ENCODE measurements at places on chromosomes 4 and X.

GRCh38 chr4:18022572-18023050, 1.1 kb upstream of the LCORL start:
- DNase-seq = no peak

GRCh38 chr4:149102765-149103164, 660.6 kb upstream of the NR3C2 start:
- no peak for DNase-seq

- DNase-seq = no peak
Measured at GRCh38 chrX:130025256-130025655, 42.8 kb downstream of the BCORL1 start.

DNA sequence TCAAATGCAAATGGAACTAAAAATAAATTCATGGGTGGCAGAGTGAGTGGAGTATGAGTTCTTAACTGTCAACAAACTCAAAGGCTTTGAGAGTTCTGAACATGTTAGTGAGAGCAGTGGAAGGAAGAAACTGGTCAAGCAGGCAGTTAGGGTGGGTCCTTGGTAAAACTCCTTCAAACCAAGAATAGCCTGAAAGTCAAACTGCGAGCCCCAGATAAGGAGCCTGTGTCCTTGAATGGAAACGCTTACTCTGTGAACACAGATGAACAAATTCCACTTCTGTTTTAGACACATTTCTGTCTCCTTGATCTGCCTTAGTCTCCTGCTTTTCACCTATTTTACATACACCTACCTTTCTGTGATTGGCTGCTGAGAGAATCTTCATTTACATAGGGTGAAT, 129.4 kb upstream of the PCDH18 start:
- no peak for DNase-seq

DNA sequence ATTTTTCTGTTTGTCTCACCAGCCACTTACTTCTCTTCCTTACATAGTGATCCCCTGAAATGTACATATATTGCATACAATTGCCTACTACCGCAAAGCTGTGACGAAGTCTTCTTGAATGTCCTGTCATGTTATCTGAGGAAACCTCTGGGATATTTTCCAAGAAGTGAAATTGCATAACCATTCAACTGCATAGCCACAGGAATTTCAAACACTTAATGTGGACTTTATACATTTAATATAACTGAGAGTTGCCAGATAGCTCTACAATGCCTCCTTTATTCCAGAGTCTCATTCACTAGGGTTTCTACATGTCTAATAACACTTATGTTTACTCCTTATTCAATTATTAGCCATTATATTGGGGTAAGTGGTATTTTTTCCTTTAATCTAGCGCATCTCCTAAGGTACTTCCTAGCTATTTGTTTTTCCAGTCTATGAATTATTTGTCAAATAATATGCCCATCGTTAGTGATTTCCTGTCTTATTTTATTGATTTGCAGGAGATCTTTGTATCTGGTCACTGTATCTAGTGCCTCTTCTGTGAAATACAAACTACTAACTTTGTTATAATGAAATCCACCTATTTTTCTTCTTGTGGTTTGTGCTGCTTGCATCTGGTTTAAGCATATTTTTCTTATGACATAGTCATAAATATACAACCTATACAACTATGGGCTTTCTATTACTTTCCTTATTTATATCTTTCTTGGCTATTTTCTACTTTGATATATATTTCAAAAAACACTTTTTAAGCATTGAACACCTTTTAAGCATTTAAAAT, 69.2 kb upstream of the GRID2 start:
- no peak for DNase-seq

- DNase-seq = no peak
Measured at GRCh38 chrX:143581240-143581639, 54.7 kb downstream of the SLITRK4 start.

DNA sequence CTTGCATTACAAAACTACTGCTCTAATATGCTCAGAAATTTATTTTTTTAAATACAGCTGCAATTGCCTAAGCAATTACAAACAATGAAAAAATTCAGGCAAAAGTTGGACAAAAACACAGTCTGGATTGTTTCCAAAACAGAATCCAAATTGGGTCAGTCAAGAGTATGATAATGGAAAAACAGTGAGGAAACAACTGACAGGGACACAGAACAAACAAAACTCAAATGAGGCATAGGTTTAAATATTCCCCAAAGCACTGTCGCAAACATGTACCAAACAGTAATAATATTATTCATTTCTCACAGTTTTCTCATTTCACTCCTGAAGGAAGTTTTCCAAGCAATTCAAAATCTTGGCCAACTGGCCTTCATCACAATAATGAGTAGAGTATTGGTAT, 386.6 kb downstream of the CENPC start:
- DNase-seq = no peak

DNA sequence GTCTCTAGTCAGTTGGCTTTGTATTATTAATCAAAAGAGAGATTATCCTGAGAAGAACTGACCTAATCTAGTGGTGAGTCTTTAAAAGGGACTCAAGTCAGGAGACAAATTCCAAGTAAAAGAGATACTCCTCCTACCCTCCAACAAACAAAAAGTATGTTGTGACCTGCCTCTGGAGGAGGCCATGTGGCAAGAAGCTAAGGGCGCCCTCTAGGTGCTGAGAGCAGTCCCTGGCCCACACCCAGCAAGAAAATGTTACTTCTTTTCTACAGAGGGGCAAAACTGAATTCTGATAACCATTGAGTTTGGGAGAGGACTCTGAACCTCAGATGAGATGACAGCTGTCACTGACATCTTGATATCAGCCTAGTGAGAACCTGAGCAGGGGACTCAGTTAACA, 953.6 kb upstream of the AGA start:
- no peak for DNase-seq

DNA sequence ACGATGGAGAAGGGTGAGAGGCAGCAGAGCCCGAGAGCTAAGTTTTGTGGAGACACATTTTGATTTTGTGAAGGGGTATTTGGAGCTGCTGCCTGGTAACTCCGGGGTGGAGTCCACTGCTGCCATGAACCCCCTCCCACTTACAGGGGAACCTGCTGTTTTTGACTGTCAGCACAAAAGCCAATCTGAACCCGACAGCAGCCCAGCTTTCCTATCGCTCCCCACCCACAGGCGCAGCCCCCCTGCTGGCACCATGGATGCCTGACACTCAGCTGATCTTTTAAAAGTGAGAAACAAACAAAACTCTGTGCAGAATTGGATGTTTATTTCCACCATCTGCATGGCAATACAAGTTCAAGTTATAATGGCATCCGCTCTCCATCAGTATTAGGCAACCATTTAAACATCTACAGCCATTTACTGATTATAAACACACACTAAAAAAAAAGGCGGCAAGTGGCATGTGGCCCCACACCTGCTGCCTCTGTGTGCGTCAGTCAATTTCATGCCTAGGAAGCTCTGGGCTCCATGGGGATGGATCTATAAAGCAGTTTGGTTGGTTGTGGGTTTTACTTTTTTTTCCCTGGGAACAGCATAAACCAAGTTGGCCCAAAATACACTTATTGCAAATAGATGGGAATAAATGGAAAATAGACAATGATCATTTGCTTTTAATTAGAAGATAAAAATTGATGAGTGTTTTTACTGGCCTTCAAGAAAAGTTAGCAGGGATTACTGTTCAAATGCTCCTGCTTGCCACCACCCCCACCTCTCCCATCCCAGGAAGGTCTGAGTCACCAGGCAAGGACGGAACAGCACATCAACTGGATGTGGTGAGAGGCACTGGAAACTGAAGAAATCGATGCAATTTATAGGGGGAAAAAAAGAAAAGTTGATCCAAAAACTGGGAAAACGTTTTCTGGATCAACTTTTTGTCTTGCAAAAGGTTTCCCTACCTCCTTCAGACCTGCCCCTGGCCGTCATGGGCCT, 46.0 kb downstream of the SEPSECS start:
- DNase-seq = no peak

GRCh38 chr4:20589436-20589835, 110.8 kb upstream of the PACRGL start:
- DNase-seq = no peak

DNA sequence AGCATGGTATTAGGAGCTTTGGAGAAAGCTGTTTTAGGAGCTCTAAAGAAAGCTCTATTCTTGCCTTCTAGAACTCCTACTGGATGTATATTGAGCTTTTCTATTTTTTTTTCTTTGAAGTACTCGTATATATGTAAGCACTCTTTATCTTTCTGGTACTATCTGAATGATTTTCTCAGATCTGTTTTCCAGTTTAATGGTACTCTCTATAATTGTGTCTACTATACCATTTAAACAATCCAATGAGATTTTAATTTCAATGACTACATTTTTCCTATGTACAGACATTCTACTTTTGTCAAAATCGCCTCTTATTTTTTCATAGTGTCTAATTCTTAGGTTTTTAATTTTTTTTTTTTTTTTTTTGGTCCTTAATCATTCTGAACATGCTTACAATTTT, 328.1 kb downstream of the DCTD start:
- DNase-seq = no peak

GRCh38 chr4:38734446-38734845, 48.3 kb downstream of the TLR10 start:
- DNase-seq = no peak

DNA sequence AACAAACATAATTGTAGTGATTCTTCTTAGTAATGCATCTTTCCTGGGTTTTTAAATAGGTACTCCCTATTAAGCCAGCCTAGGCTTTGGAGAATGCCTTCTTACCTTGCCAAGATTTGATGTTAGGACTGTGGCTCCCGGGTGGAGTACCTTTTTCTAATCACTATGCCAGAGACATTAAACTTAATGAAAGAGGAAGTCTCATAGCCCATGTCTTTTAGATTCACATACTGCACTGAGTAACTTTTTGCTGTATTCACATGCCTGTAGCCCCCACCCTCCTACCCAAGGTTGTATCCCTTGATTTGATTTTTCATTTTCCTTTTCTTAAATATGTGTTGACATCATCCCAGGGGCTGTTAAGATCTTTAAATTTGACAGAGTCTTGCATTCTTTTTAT, 104.2 kb upstream of the TLR2 start:
- DNase-seq = no peak

GRCh38 chr4:74543231-74543781, 98.4 kb downstream of the AREG start:
- no peak for DNase-seq

GRCh38 chrX:51420610-51421009, 75.8 kb downstream of the NUDT11 start:
- DNase-seq = no peak

GRCh38 chr4:104449537-104449936, 45.2 kb downstream of the CXXC4 start:
- no peak for DNase-seq

DNA sequence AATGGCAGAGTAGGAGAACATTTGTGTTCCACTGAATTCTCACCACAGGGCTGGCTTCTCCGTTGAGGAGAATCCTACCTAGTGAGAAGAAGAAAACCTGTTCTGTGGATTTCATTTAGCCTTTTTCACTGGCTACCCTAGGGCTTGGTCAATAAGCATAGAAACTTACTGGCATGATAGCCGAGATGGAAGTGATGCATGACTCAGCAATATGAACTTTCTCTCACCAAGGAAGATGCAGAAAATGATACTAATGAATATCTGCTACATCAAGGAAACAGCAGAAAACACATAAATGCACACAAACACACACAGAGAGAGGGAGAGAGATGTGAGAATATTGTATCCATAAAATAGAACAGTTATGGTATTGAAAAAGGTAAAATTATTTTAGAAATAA, 216.3 kb downstream of the HHIP start:
- no peak for DNase-seq

DNA sequence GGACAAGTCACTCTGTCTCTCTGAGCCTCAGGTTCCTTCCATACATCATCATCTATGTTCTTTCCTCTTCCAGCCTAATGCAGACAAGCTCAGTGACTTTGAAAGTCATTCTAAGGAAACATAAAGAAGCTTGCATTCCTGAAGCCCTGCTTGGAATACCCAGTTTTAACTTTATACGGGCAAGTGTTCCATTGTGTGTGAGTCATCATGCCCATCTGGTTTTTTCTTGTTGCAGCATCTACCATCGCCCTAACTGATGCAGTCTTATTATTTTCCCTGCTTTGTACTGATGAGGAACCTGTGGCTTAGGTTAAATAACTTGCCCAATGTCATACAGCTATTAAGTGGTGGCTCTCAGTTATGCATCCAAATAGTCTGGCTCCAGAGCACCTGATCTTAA, 177.9 kb upstream of the RAI2 start:
- DNase-seq = no peak

- no peak for DNase-seq
Measured at GRCh38 chr4:24849756-24850155, 54.4 kb downstream of the SOD3 start.

DNA sequence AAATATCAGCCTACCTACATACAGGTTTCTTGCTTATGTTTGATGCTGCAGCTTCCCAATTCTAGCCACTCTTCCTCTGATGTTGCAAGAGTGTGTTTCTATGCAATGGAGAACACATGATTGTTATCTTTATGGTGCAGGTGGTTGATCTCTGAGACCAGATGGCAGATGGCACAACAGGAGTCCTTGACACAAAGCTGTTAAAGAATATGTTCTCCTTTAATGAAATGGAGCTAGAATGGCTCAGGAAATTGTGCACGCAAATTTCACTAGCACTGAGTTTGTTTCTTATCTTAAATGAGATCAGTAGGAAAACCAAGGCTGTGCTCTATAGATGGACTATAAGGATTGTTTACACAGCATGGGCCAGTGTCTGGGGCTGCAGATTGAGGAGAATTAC, 29.9 kb upstream of the TTC29 start:
- DNase-seq = no peak

DNA sequence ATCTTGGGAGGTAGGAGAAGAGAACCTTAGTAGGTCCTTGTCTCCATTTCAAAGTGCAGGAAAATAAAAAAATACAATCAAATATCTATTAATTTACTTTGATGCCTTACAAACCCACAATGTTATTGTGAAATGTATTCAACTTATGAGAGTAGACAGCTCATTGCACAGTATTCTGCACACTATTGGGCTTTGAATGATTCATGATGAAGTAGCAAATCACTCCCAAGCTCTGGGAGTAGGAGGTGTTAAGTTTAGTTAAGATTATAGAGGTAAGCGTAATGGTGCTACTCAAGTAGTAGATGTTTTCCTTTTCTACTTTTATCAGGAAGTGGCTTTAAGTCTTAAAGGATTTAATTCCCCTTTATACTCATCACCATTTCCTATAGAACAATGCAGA, 32.8 kb upstream of the TMPRSS11A start:
- no peak for DNase-seq

GRCh38 chrX:39398215-39398962, 597.1 kb downstream of the MID1IP1 start:
- no peak for DNase-seq

All from activated gamma-delta T cell treated with anti-CD3 and anti-CD28 coated beads, Interleukin-2, amount 50 U/mL, for 16 hours (primary cell).